ENCODE measurements at places on chromosomes 5 and 9.

- DNase-seq: no peak
These were observed 134.8 kb upstream of the PPP1R2B start for GRCh38 chr5:156715287-156715686.

DNA sequence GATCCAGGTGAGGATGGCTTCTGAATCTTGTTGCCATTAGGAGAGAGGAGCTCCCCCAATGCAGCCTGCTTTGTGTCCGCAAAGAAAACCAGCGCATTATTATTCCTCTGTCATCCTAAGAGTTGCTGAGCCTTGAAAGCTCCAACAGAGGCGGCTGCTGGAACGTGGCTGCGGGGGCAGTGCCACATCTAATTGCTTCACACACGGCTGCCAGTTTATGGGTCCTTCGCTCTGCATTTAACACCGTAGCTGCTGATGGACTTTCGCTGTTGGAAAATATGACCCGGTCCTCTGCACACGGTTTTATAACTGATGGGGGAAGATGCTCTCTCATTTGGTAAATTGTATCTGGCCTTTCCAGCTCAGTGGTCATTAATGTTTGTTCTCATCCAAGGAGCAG lies 38.0 kb downstream of the ZNF622 start:
- no peak for DNase-seq

GRCh38 chr5:71740015-71740753 lies 21.1 kb downstream of the CARTPT start:
- peak; percentile 30 for DNase-seq

DNA sequence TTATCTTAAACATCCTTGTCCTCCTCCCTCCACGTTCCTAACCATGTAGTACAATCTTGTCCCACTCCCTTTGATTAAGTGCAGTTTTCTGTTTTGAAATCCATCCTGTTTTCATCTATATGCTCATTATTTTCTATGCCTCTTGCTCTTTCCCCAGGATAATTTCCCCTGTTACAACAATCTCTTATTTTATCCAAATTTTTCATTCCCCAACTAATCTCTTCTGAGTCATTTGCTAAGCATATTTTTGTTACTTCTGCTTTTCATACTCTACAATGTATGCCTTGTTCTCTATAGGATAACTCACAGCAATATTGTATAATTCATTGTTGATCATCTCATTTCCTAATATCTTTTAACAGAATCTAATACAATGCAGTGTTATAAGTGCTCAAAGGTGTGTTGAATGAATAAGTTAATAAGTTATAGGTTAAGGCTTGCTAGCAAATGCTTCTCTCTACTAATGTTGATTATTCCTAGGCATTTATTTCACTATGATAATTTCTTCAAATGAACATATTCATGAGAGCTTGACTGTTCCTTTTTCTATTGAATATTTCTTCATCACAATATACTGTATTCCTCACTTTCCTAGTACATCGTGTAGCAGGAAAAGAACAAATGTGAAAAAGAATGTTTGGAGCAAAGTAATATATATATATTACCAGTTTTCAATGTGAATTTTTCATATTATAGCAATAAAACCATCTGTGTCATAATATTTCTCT lies 1.5 kb downstream of the OMD start:
- DNase-seq: no peak

GRCh38 chr5:174937201-174938123 lies 213.1 kb downstream of the MSX2 start:
- DNase-seq: no peak

DNA sequence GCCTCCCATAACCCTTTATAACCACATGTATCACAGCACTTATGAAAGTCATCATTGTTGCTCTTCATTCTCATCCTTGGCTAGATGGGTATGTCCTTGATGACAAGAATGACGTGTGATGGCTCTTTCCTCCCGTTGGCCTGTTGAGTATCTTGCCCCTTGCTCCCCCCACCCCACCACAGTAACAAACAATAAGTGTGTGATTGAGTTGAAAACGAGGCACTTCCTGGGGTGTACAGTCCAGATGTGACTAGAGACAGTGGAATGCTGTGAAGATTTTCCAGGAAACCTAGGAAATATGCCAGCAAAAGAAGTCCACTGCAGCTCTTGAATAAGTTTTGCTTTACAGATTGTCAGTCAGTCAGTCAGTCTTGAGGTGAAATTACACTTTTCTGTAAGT lies 262.5 kb downstream of the ELAVL2 start:
- no peak for DNase-seq

- DNase-seq: no peak
These were observed 78.6 kb downstream of the TRIO start for GRCh38 chr5:14221732-14222131.

DNA sequence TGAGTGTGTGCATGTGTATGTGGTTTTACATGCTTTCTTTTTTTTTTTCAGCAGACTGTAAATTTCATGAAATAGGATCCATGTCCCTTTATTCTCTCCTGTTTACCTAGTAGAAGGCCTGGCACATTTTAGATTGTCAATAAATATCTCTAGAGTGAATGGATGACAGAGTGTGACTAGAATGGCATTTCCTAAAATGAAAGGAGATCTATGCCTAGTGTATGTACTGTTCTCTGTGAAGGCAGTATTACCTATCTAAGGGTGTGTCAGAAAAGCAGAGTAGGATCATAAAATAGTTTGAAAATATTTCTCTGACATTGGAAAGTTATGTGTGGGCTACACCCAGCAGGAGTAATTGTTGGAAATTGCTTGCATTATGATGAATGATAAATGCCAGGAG lies 1876.0 kb upstream of the C9orf72 start:
- DNase-seq: no peak

DNA sequence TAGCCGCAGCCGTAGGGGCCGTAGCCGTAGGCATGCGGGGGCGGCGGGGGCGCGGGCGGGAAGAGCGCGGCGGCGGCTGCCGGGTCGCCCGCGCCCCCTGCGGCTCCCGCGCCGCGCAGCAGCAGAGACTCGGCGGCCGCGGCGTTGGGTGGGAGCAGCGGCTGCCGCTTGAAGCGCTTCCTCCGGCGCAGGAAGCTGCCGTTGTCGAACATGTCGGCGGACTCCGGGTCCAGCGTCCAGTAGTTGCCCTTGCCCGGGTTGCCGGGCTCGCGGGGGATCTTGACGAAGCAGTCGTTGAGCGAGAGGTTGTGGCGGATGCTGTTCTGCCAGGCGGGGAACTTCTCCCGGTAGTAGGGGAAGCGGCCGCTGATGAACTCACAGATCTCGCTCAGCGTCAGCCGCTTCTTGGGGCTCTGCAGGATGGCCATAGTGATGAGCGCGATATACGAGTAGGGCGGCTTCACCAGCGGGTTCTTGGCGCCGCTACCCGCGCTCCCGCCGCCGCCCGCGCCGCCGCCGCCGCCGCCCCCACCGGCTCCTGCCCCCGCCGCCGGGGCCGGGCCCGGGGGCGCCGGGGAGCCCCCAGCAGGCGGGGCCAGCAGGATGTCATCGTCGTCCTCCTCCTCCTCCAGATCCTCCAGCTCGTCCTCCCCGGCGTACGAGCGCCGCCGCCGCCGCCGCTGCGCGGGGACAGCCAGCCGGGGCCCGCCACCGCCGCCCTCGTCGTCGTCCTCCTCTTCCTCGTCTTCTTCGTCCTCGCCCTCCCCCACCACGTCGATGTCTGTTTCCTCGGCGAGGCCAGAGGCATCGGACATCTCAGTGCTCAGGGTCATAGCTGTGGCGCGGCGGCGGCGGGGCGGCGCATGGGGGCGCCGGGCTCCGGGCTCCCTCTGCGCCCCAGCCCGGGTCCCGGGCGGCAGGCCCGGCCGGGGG lies 781 bp downstream of the FOXD1 start:
- DNase-seq: no peak

DNA sequence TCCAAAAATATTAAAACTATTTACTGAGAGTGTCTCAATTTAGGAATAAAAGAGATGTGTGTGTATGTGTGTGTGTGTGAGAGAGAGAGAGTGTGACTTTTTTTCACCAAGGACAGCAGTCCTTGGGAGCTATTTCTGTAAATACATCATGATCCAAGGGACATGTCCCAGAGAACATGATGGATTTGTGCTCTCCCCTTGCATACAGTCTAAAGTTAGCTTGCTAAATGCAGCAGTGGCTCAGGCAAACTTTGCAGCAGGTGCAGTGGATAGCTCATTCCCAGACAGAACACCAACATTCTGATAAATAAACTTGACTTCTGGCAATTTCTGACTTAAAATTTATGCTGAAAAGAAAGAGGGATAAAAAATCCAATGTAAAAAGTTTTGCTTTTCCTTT lies 55.4 kb upstream of the SGCD start:
- DNase-seq: no peak

DNA sequence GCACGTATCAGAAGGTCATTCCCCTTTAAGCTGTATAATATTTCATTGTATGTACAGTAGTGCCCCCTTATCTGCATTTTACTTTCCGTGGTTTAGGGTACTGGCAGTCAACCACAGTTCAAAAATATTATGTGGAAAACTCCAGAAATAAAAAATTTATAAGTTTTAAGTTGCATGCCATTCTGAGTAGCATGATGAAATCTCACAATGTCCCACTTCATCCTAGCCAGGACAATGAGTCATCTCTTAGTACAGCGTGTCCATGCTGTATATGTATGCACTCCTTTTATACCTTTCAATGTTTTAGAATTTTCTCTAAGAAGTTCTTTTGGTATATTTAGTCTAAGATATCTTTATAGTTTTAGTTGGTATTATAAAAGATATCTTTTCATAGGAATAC lies 115.0 kb upstream of the HAND1 start:
- DNase-seq: no peak

GRCh38 chr9:134055981-134056461 lies 11.8 kb downstream of the BRD3 start:
- DNase-seq: no peak

GRCh38 chr9:13033959-13034693 lies 245.4 kb downstream of the MPDZ start:
- peak; percentile 28 for DNase-seq

GRCh38 chr5:120304663-120305062 lies 159.4 kb upstream of the PRR16 start:
- DNase-seq: no peak

- no peak for DNase-seq
These were observed 479.5 kb upstream of the TNC start for GRCh38 chr9:115597330-115597895.

- no peak for DNase-seq
These were observed 99.1 kb upstream of the SMC5 start for GRCh38 chr9:70159630-70160029.

GRCh38 chr5:72497823-72498222 lies 9.4 kb downstream of the ZNF366 start:
- DNase-seq: no peak

DNA sequence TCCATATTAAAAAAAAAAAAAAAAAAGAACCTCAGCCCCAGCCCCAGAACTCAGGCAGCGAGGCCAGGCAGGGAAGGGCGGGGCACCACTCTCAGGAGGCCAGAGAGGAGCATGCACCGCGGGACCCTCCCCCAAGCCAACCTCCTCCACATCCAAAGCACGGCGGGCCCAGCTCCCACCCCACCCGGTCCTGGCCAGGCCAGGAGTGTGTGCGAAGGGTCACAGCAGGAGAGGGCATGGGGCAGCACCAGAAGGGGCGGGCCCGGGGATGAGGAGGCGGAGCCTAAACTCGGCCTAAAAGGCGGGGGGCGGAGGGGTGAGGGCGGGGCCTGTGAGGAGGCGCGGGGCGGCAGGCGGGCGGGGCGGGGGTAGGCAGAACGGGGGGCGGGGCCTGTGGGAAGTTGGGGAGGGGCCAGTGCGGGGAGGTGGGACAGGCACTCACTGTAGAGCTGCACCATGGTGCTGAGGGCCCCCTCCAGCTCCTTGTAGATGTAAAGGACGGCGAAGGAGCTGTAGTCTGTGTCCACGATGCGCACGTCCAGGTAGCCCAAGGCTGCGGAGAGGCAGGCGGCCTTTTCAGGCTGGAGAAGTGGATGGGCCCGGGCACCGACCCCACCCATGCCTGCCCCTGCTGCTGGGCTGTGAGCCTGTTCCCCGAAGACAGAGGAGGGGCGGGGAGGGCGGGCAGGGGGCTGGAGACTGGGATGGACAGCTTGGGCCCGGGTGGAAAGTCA lies 1.2 kb downstream of the LCN15 start:
- no peak for DNase-seq

- DNase-seq: no peak
These were observed 107.1 kb downstream of the CDH18 start for GRCh38 chr5:19880859-19881436.

GRCh38 chr9:36132086-36132485 lies 4.4 kb upstream of the GLIPR2 start:
- DNase-seq: no peak

- DNase-seq: no peak
These were observed 58.2 kb downstream of the EXOSC2 start for GRCh38 chr9:130751631-130752355.

GRCh38 chr5:84379749-84380148 lies 4.9 kb downstream of the EDIL3 start:
- DNase-seq: no peak

DNA sequence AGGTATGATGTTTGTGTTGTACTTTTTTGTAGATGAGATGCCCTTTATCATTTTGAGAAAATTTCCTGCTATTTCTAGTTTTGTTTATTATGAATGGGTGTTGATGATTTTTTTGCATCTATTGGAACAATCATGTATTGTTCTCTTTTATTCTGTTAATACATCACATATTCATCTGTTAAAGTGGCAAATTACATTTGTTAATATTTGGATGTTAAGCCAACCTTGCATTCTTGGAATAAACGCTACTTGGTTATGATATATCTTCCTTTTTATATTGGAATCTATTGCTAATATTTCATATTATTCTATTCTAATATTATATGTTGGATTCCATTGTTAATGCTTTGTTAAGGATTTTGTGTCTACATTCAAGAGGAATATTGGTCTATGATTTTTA lies 24.6 kb upstream of the BNIP1 start:
- DNase-seq: no peak

GRCh38 chr9:95587021-95587964 lies 70.5 kb upstream of the PTCH1 start:
- DNase-seq: no peak

GRCh38 chr5:111132076-111132475 lies 39.9 kb downstream of the WDR36 start:
- DNase-seq: no peak

GRCh38 chr5:147175516-147176097 lies 59.2 kb upstream of the STK32A start:
- DNase-seq: no peak

- no peak for DNase-seq
These were observed 68.9 kb downstream of the PRDM6 start for GRCh38 chr5:123157791-123158581.
